ENCODE measurements at places on chromosomes 7 and 10. TPM values are rescaled to one million over a fixed set of nuclear protein-coding genes. Genes with fewer than 3 reads are reported as not detected.
A peak's percentile ranks its signal among the peaks of the same experiment; 100 is the strongest.

The HOXA3 gene
- 12.0 TPM for total RNA-seq

The NCF1 gene
- not detected for total RNA-seq

GRCh38 chr7:84720456-84721097 is 466.3 kb downstream of the SEMA3D start:
- no peak for DNase-seq

- no peak for DNase-seq
These were observed 48.8 kb upstream of the CARD11 start for GRCh38 chr7:3092468-3092867.

DNA sequence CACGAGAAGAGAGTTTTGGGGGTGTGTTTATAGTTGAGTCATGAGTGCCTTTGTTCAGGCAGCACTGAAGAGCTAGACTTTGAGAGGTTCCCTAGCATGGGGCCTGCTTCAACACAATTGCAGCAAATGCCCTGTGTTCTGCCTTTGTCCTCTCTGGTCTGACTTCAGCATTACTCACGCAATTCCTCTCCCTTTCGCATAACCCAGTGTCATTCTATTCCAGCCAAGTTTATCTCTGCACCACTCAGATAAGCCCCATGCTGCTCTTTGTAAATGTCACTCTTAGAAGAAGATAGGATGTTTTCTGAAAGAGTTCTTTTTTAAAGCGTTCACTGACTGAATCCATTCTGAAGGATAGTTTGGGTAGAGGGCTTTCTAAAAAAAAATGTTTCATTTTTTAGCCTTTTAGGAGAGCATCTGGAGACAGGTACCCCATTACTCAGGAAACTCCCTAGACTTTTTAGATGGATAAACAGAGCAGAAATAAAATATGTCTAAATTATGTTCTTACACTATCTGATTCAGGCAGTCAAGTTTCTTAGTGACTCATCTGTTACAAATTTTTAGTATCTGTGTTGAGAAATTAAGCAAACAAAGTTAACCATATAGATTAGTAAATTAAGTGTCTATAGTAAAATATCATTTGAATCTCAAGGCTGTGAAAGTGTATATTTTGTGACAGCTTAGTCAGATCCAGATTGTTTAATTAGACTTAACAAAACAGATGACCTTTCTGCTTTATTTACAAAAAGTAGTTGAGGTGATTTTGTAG is 318.5 kb downstream of the GPR158 start:
- DNase-seq, result peak; percentile 96

GRCh38 chr7:19798986-19799385 is 25.6 kb upstream of the TMEM196 start:
- no peak for DNase-seq

All from endothelial cell of umbilical vein (primary cell).